ENCODE measurements at places on chromosomes 1 and 21.

GRCh38 chr1:163896001-163896400 is 574.2 kb downstream of the NUF2 start:
- no peak for DNase-seq

- no peak for DNase-seq
Measured at GRCh38 chr1:38088791-38089190, 42.2 kb upstream of the POU3F1 start.

- DNase-seq, result no peak
Measured at GRCh38 chr1:26029864-26030481, 8.4 kb downstream of the EXTL1 start.

DNA sequence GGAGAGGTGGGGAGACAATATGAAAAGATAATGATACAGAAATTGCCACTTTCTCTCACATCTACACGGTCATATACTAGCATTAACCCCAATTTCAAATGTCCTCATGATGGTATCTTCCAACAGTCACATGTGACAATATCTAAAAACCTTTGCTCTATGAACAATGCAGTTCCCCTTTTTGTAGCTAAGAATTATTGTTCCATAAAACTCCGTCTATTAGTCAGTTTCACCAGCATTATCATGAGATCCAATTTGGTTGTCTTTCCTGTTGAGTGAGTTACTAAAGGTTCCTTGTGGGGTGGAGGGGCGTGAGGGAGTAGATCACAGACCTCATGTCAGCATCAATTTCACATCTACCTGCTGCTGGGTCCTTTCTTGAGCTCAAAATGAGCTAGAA is 1.7 kb downstream of the TIAM1 start:
- no peak for DNase-seq

GRCh38 chr1:116373431-116374352 is 648 bp downstream of the ATP1A1 start:
- peak; percentile 35 for DNase-seq

DNA sequence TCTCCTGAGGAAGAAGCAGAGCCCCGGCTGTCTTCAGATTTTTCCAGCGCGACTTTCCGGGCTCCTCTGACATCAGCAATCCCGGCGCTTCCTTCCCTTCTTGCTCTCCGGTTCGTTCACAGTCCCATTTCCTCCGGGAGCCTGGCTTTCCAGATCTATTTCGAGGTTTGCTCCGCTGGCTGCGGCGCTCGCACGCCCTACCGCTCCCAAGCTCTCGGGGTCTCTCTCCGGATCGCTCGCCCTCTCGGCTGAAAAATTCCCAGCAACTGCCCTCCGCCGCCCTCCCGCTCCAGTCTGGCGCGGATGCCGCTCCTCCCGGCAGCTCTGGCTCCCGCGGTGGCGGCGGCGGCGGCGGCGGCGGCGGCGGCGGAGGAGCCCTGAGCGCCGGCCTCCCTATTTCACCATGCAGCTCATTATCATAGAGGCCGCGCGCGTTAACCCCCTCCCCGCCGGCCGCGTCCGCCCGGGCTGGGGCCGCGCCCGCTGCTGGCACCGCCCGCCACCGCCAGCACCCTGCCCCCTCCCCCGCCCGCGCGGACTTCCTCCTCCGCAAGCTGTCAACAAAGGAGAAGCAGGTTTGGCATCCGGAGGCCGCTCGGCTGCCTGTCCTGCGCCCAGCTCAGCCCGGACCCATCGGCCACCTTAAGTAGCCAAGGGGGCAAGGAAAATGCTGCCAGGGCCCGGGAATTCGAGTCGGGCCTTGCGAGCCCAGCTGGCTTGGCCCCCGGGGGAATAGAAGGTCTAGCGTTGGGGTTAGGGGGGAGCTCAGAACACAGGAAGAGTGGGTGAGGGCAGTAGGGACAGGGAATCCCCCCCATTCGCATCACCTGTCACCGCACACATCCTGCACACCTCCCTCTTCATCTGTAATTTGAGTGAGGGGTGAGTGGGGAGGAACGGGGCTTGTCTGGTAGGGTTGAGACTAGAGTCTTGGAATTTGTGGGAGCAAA is at the start of gene PLXNA2:
TSS of gene PLXNA2 (minus strand) at position 418 of the 950 bp plus-strand sequence. CDS start 26,462 bp downstream, outside the sequence.
- DNase-seq, result peak; percentile 45

GRCh38 chr1:220391491-220391890 is 119.2 kb upstream of the RAB3GAP2 start:
- no peak for DNase-seq

DNA sequence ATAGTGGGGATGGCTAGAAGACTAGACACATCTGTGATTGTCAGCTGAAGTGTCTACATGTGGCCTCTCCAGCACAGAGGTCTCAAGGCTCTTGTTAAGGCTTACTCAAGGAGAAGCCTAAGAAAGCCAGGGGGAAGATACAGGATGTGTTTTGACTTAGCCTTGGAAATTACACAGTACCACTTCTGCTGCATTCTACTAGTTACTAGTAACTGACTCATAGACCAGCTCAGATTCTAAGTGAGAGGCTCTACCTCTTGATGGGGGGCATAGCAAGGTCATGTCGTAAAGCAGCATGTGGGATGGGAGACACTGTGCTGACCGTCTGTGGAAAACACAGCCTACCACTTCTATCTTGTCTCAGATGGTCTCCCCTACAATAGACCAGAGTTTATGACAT is 99.5 kb downstream of the UBE2U start:
- no peak for DNase-seq

DNA sequence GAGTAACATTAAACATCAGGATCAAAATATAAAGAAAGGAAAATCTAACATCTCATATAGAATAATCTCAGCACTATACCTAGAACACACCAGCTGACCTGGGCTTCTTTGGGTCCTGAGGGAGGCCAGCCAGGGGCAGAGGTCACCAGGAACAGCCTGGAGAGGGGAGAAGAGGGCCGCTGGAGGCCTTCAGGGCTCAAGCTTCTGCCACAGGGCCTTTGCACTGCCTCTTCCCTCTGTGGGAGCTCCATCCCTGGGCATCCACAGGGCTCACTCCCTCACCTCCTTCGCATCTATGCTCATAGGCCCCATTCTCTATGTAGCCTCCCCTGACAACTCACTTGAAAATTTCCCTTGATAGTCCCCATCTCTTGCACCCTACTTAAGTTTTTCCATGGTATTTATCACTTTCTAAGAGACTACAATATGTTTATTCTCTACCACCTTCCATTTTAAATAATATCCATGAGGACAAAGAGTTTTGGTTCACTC is 73.9 kb downstream of the HIVEP3 start:
- no peak for DNase-seq

DNA sequence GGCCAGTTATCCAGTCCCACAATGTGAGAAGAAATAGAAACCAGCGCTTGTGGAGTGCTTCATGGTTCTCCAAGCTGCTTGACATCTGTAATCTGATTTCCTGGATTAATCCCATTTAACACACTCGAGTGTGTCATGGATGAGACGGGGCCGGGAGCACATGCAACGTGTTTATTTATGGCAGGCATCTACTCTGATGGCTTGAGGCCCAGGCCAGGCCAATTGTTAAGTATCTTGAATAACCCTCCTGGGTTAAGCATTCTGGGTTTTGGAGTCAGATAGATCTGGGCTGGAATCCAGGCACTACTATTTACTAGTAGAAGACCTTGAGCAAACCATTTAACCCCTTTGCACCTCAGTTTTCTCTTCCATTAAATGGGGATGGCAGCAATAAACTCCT is 37.5 kb upstream of the LAPTM5 start:
- DNase-seq, result no peak

DNA sequence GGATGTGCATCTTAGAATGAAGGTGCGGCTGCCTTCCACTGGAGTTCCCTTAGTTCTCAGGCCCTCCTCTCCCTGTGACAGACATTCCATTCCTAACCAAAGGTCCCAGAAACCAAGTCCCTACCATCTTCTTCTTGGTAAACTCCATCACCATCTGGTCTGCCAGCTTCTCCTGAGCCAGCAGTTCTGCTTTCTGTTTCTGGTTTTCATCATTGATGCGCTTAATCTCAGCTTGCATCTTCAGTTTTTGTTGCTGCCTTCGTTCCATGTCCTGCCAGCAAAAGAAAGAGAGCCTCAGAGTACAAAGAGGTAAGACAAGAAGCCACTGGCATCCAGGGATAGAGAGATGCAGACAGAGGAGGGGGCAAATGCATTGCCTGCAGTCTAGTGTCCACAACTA is 18.0 kb upstream of the VSIG8 start:
- DNase-seq, result no peak

DNA sequence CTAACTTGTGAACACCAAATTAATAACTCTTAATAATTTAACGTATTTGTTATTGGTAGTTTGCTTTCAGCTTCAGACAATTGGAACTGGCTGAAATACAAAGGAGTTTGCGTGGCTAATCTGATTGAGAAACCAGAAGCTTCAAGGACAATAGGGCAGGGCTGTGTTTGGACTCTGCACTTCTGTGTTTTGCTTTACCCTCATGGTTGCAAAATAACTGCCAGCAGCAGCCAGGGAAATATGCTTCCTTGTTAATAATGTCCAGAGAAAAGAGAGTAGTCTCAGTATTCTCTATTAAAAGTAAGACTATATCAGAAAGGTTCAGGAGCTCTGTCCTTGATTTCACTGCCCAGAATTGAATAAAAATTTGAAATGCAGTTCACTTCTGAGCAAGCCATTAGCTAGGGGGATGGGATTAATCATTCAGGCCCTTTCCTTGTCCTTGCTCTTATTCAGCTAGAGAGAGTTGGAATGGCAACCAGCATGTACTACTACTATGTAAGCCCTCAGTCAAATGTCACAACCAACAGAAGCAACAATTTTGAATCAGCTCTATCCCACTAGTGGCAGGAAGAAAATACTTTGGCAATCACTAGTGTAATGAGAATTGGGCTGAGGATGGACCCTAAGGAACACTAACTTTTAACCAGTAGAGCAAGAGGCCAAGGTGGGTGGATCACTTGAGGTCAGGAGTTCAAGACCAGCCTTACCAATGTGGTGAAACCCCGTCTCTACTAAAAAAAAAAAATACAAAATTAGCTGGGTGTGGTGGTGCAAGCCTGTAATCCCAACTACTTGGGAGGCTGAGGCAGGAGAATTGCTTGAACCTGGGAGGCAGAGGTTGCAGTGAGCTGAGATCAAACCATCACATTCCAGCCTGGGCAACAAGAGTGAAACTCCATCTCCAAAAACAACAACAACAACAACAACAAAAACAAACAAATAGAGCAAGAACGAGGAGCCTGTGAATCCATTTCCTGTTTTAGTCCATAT is 76.8 kb downstream of the POU2F1 start:
- no peak for DNase-seq

- DNase-seq, result no peak
Measured at GRCh38 chr1:18899363-18900049, 2.8 kb downstream of the ALDH4A1 start.

DNA sequence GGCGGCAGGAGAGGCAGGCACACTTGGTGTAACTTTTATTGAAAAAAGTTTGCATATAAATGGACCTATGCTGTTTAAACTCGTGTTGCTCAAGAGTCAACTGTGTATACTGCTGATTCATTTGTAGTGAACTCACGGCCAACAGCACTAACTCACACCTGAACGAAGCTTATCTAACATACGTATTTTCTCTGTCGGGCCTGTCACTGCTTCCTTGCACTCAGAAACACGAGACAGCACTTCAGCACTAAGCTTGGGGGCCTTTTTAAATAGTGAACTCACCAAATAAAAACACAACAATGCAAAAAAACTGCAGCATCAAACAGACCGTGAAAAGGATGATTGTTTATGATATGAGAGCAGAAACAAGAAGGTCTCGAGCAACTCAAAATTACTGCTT is 58.9 kb upstream of the NEK2 start:
- DNase-seq, result no peak

GRCh38 chr1:164477343-164477742 is 81.6 kb upstream of the PBX1 start:
- no peak for DNase-seq

GRCh38 chr1:178371235-178371634 is 125.5 kb downstream of the CLEC20A start:
- DNase-seq, result no peak

DNA sequence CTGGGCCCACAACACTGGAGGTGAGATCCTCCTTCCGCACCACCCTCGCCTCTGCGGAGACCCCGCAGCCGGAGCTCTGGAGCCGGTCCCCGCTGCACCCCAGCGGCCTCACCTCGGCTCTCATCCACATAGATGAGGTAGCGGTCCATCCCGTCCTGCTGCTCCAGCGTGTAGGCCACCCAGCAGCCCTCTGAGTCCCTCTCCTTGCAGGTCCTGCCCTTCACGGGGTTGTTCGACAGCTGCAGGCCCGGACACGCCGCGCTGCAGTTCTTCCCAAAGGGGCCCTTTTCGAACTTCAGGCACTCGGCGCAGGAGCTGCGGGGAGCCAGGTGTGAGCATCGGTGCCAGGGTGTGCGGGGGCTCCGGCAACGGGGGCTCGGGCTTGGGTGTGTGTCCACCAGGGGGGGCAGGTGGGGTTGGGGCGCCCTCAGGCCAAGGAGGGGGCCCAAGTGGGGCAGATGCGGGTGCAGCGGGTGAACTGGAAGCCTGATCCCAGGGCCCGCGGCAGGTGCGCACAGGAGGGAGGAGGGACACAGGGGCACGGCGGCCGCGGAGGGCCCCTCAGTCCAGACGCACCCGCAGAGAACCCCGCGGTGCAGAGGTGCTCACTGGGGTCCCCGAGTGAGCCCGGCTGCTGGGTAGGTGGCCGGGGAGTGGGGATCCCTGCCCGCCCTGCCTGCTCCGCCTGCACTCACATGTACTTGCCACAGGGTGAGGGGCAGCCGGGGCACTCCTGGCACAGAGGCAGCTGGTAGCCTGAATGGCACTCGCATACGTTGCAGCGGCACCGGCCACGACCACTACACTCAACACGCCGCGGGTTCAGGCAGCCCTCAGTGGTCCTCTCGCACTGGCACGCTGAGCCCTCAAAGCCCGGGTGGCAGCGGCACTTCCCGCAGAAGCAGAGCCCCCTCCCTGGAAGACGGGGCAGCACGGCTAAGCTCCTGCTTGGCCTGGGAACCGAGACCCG is 15.4 kb upstream of the PTTG1IP start:
- no peak for DNase-seq

Measured in stimulated activated CD8-positive, alpha-beta memory T cell treated with anti-CD3 and anti-CD28 coated beads, Interleukin-4, amount 100 ng/mL, for 24 hours (primary cell).